ENCODE measurements at places on chromosomes 4 and X.

DNA sequence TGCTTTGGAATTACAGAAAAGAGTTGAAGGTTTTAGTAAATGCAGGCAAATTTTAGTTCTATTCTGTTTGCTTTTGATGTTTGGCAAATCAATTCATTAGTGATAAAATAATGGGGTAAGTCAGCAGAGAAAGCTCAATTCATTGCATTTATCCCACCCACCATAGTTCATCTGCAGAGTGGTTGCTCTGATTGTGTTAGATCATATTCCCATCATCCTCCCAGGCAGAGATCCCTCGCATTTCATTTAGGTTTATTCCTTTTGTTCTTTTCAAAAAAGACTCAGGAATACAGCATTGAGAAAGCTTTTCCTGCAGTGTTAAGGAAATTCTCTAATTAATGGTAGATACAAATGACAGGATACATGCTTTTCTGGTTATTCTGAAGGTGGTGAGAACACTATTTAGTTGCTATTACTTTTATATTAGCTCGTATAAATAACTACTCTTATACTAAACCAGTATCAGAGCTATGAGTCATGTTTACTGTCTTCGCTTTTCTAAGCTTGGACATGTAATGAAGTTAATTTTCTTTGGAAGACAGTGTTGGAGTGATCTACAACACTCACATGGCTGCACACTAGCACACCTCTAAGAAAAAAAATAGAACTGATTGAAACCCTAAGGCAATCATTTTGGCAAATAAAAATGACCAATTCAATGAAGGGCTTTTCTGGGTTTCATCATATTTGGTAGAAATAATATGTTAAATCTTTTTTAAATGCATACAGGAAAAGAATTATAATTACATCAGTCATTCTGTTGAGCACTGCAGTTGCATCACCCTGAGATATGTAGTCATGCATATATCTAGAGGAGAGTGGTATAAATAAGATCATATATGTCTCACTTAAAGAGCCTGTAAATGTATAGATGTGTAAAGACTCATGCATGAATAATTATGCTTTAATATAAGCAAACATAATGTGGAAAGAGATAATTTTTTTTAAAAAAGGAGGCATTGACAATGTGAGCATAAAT lies 351.6 kb downstream of the PCDH7 start:
- no peak for DNase-seq

DNA sequence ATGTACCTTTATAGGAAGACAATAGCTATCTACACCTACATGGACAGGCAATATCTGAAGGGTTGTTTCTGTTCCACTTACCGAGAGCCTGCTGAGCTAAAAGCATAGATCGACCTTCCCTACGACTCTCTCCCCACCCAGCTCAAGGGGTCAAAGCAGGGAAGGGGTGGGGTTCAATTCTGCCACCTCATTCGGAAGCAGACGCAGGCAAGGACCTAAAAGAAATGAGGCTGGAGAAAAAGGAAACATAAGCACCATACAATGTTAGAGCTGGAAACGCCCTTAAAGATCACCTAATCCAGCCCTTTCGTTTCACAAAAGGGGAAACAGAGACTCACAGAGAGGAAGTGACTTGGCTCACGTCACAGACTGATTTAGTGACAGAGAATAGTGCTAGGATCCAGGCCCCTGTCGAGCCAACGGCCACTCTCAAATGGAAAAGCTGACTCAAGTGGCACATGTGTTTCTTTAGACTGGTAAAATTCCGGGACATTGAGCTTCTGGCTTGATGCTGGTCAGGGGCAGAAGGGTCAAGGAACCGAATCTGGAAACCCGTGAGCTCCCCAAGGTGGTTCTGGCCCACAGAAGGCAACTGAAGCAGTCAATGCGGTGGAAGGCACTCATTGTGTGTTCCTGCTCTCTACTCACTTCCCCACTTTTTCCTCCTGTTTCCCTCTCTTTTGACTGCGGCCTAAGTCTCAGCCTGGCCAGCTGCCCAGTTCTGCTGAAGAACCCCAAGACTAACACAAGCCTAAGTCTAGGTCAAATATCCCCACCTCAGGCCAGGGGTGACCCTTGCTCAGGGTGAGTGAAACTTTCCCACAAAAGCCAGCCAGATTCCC lies 7.5 kb downstream of the SEPTIN6 start:
- DNase-seq, result peak; percentile 83

DNA sequence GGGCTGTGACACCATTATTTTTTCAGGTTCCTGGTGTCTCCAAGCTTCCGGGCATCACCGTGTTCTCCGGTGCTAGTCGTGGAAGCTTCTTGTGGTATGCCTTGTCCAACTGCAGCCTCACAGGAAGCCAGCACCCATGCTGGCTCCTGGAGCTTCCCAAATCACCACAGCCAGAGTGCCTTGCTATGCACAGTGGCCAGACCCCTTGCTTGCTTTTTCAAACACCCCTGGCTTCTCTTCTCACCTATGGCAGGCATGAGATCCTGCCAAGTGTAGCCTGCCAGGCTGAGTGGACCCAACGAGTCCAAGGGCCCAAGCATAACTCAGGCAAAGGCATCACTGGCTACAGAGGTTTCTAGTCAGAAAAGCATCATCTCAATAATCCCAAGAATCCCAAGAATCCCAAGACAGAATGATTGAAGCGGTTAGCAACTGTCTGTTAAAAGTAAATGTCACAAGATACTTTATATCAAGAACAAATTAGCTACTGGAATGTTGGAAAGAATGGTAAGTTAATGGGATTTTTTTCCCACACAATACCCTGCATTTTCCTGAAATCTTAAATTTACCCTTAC lies 1522.9 kb downstream of the PCDH18 start:
- no peak for DNase-seq

DNA sequence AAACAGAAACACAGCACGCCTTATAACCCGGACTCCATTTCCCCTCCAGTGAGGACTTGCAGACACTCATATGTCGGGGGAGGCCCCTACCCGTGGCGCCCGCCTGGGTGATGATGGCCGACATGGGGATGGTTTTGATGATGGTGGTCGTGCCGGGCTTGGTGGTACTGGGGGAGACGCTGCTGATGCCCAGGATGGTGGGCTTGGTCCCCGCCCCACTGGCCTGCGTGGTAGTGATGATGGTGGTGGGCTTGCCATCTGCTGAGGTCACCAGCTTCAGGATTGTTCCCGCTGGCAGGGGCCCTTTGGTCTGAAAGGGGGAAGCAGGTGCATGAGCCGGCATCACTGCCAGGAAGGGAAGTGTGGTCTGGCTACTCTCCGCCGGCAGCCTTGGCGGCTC lies 12.8 kb upstream of the RENBP start:
- DNase-seq, result no peak

DNA sequence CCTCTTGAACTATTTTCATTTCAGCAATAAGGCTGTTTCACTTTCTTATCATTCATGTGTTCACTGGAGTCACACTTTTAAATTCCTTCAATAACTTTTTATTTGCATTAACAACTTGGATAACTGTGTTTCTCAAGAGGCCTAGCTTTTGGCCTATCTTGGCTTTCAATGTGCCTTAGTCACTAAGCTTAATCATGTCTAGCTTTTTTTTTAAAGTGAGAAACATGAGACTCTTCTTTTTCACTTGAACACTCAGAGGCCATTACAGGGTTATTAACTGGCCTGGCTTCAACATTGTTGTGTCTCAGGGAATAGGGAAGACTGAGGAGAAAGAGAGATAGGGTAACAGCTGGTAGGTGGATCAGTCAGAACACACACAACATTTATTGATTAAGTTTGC lies 64.0 kb upstream of the VCX2 start:
- no peak for DNase-seq

DNA sequence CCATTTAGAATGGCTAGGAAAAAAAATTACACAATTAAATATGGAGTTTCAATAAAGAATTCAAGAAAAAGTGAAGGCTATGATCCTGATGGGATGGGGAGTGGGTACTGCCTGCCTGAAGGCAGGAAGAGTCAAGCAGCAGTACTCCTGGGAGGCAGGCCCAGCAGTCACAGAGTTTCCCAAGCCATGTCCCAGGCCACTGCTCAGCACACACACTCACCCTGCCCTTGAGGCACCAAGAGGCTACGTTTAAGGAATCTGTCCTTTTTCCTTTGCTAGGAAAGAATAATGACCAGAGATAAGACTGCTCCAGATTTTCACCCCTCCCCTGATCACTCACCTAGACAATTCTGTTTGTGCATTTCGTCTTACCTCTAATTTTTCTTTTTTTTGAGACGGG lies 30.2 kb downstream of the MAP7D3 start:
- no peak for DNase-seq

GRCh38 chrX:18984381-18985185 lies 669 bp upstream of the PHKA2 start:
- DNase-seq, result peak; percentile 90
